ENCODE measurements at places on chromosomes 7 and 10.
A peak's percentile ranks its signal among the peaks of the same experiment; 100 is the strongest.

DNA sequence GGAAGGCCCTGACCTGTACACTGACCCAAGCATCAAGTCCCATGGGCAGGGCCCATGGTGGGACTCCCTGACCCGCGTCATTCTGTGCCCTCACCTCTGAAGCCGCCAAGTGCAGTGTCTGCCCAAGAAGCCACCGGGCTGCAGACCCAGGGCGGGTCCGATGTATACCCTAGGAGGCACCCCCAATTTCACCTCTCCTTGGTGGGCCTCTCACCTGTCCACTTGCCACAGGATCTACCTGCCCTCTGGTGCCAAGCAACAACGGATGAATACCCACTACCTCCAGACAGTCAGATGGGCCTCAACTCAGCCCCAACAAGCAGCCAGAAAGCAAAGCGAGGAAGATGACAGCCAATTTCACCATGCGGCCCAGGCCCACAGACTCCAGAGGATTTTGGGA is 92.6 kb downstream of the CTBP2 start:
- no peak for DNase-seq

- DNase-seq, result no peak
Observed at GRCh38 chr10:126398924-126399323, 10.6 kb upstream of the ADAM12 start.

- DNase-seq, result no peak
Observed at GRCh38 chr10:96584035-96584434, 2.8 kb downstream of the TM9SF3 start.

GRCh38 chr7:110938165-110938564 is 152.8 kb upstream of the LRRN3 start:
- DNase-seq, result no peak

GRCh38 chr7:30910411-30911073 is 1.1 kb upstream of the AQP1 start:
- DNase-seq, result no peak

- DNase-seq, result no peak
Observed at GRCh38 chr7:81025360-81025759, 106.5 kb upstream of the SEMA3C start.

DNA sequence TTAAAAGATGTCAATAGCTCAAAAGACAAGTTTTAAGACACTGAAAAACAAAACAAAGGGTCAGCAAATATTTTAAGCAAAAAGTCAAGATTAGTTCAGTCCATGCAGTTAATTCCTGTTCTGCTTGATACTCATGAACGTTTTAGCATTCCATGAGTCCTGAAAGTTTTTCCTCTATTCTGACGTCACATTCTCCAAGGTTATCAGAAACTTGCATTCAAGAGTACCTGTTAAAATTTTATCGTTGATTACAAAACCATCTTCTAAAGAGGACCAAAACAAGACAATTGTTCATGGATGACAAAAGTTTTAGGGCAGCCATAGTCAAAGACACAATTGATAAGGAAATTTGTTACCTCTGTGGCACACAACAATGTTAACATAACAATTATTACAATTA is 52.5 kb upstream of the VOPP1 start:
- DNase-seq, result no peak

DNA sequence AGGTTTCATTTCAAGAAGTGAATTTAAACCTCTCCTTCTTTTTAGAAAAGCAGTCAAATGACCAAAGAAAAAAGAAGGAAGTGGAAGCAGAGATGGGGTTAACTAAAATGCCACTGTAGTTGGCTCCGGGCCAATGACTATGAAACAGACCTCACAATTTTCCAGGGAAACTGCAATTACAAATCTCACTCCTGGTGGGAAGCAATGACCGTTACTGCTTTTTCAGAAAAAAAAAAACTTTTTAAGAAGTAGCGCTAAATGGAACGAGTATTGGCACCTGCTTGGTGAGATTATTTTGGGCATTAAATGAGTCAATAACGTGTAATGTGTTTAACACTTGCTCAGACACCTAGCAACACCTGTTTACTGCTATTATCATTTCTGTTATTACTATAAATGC is 1.2 kb downstream of the SFRP4 start:
- no peak for DNase-seq

DNA sequence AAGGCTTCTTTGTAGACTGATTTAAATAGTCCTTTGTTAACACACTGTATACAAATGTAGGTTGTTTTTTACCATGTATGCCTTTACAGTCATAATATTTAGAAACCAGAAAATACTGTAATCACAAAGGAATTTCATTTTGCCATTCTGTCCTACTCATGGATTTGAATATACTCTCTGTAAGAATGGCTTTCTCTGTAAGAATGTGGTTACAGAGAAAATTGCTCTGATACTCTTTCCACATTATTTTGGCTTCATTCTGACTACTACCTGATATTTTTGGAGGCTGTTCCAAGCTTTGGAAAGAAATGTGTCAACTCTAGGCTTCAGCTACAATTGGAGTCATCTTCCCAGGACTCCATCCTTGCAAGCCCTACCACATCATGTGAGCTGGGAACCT is 23.5 kb downstream of the CH25H start:
- DNase-seq, result no peak

DNA sequence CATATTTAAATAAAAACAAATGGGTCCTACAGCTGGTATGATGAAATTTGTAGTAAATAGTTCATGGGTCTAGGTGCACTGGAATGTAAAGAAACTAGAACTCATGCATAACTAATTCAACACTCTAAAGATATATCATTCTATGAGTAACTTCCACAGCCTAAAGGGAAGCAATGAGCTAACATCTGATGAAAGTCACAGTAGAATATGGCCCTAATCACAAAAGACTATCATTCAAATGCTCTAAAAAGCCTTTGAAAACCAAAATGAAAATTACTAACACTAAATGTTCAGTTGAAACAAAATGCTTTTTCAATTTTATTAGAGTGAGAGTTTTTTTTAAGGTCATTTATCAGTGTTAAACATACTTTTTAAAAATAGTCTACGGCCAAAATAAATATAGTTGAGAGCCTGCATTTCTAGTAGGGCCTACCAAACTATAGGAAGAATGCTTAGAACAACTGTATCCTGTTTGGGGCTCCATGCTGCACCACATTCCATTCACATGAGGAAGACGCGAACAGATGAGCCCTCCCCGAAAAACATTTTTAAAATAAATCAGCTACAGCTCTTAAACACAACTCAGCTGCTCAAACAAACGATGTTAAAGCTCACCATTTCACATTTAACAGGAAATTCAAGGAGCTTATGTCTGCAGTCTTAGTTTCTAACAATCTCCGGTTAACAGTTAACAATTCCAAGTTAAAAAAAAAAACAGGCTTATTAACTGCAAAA is 134.5 kb downstream of the NRBF2 start:
- peak; percentile 69 for DNase-seq

DNA sequence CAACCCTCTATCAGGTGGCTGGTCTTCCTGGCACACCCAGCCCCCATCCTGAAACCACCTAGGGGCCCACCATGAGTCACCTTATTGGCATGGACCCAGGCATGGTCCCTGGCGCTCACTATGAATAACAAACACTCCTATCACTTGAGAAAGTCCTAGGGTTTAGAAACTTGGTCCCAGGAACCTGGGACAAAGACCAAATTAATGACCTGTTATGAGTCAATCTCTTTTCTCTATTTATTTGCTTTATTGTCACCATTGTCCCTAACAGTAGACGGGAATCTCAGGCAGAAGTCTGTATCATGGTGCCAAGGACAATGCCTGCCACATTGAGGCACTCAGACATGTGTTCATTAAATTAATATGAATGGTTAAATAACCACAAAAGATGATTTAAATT is 599.6 kb upstream of the C7orf33 start:
- DNase-seq, result no peak

DNA sequence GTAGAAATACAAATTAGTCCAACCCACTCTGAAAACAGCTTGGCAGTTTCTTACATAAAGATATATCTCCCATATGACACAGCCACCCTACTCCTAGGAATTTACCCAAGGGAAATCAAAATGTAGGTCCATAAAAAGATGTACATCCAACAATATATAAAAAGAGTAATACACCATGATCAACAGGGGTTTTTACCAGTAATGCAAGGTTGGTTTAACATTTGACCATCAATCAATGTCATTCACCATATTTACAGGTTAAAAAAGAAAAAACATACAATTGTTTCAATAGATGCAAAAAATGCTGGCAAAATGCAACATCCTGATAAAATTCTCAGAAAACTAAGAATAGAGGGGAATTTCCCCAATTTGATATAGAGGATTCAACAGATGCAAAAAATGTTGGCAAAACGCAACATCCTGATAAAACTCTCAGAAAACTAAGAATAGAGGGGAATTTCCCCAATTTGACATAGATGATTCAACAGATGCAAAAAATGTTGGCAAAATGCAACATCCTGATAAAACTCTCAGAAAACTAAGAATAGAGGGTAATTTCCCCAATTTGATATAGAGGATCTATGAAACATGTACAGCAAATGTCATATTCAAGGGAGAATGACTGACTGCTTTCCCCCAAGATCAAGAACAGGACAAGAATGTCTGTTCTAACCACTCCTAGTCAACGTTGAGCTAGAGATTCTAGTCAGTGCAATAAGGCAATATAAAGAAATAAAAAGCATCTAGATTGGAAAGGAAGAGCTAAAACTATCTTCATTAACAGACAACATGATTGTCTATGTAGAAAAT is 13.7 kb downstream of the ADAP1 start:
- DNase-seq, result no peak

DNA sequence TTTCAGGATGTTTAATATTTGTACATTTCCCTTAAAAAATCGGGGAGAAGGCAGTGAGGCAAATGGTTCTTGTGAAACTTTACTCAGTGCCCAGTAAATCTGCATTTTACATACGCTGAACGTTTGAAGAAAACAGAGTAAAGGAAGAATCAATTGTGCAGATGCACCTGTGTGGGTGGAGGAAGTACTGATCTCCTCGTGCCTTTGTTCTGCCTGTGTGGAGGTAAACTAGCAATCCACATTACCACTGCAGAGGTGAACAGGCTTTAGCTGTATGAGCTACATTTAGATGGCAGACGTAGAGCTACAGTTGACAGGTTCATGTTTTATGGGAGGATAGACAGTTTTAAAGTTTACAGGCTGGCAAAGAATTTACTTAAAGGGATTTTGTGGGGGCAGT is 62.7 kb upstream of the VIPR2 start:
- DNase-seq, result no peak

GRCh38 chr10:132539431-132539839 is 1.8 kb downstream of the INPP5A start:
- peak; percentile 87 for DNase-seq

DNA sequence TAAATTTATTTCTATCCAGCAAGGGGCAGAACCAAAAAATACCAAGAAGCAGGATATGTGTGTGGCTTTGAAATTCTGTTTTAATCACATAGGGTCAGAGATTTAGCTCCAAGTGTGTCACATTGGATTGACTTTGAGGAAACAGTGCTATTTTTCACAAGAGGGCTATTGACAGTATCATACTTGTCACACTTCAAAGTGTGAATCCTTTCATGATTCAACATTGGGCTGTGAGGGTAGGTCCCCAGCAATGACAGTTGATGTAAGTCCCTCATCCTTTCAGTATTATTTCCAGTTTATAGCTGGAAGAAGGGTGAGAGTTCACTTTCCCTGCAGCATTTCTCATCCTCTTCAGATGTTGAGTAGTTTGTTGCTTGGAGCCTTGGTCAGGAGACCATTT is 7.4 kb downstream of the CCNY start:
- no peak for DNase-seq

DNA sequence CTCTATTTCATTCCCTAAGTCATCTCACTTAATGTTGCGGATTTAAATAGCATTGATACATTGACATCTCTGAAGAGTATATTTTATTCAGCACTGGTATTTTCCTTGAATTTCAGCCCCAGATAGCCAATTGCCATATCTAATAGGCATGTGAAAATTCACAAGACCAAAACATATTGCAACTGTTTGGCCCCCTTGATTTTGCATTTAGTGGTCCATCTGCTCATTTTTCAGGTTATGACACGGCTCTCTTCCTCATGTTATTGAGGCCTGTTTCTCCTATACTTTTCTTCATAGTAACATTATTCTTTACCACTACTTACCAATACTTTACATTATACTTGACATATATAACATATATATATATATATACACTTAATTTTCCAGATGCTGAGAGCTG is 43.7 kb downstream of the MKLN1 start:
- DNase-seq, result peak; percentile 60

DNA sequence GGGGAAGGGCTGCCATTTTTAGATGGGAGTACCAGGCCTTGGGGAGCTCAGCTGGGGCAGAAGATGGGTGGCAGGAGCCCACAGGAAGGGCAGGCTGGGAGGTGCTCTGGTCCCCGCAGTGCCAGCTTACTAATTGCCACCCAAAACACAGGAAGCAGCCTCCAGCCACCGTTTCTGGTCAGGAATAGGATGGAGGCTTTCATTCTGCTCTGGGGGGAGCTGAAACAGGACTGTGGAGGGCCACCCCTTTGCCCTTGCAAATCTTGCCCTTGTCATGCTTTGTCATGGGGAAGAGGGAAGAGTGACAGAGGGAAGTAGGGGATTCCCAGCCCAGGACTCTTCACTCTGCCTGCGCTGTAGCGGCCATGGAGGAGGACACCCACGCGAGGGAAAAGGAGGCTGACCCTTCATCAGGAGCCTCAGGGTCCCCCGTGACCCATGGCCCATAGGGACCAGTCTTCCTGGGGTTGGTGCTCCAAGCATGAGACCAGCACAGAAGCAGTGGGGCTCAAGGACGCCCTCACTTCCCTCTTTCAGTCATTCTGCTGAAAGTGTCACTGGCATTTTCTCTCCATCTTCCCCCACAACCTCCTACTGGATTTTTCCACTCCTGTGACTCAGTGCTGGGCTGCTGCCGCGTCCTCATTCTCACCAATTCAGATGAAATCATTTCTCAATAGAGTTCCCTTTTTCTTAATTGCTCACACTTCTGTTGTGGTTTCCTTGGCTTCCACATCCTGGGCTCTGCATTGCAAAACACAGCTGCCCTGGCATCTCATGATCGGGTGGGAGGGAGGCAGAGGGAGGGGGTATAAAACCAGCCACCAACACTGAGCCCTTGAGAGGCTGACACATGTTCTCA is 61.9 kb downstream of the MKI67 start:
- DNase-seq, result no peak

DNA sequence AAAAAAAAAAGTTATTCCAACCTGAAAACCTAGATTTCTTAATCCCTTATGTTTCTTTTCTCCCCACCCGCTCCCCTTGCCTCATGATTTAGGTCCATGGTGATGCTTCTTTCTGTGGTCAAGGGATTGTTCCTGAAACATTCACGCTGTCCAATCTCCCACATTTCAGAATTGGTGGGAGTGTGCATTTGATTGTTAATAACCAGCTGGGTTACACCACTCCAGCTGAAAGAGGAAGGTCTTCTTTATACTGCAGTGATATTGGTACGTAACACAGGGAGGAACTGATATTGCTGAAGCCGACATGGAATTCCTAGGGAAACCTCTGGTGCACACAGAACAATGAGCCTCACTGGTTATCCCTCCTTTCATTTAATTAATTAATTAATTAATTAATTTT is 22.7 kb downstream of the DHTKD1 start:
- no peak for DNase-seq

- DNase-seq, result no peak
Observed at GRCh38 chr10:33927347-33927746, 592.9 kb upstream of the NRP1 start.

- DNase-seq, result no peak
Observed at GRCh38 chr10:101094121-101094879, 32.5 kb downstream of the KAZALD1 start.

Measured in cerebellar cortex (tissue), 1 donor.